ENCODE measurements at places on chromosomes 4 and X.

GRCh38 chr4:108589961-108590360, 30.4 kb upstream of the RPL34 start:
- no peak for DNase-seq

DNA sequence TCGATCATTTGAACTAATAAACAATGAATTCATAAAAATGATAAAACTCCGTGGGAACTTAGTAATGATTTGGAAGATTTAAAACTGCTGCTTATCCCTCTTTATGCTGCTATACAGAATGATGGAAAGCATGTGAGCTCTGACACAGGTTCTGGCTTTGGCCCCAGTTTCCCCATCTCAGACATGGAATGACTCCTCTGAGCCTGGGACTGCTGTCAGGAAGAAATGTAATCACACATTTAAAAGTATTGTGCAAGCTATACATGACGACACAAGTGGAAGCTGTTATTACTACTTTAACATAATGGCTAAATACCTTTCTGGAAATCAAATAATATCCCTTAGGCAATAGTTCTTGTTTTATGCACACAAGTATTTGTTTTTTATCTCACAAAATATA, 161.7 kb downstream of the DCHS2 start:
- DNase-seq, result no peak

DNA sequence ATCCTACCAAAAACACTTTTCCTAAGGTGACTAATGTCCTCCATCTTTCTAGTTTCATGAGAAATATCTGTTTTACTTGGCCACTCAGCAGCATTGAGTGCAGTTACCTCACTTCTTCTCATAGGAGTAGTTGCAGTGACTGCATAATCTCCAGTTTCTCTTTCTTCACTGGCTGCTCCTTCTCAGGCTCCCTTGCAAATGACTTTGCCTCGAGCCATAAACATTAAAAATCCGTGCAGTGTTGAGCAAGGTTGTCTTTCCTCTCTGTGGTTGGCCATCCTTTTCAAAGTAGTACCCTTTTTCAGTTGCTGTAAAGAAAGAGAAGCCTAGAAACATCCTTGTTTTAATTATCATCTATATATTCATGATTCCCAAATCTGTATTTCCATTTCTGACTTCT, 10.2 kb upstream of the PRKG2 start:
- no peak for DNase-seq

DNA sequence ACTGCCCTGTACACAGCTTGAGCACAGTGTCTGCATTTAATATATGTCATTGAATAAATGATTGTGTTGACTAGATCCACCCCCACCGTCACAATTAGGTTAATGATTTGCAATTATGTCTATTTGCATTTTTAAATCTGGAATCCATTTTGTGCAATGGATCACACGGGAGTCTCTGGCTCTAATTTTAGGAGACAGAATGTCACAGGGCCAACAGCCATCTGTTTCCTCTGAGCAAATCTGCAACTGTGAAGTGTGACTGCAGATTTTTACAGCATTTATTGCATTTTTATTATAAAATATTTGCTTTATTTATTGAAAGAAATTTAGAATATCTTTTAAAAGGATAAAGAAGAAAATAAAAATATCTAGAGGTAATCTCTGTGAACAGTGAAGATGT, 316.8 kb downstream of the HS3ST1 start:
- no peak for DNase-seq

DNA sequence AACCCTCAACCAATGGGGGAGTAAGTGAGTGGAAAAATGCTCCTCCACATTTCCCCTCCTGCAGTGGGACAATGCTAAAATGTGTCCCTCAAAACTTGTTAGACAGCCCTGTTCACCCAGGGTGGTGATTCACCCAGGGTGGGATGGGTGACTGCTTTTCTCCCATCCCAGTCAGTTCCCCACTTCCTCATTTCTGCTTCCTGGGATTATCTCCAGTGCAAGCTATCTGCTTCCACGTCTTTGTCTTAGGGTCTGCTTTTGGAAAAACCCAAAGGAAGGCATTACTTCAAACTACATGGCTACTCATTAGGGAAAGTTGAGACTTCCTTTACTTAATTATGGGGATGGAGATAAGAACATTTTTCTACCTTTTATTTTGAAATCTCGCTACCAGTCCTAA, 45.5 kb downstream of the ETNPPL start:
- DNase-seq, result no peak

- no peak for DNase-seq
Observed at GRCh38 chr4:151417164-151417571, 8.2 kb downstream of the FHIP1A start.

DNA sequence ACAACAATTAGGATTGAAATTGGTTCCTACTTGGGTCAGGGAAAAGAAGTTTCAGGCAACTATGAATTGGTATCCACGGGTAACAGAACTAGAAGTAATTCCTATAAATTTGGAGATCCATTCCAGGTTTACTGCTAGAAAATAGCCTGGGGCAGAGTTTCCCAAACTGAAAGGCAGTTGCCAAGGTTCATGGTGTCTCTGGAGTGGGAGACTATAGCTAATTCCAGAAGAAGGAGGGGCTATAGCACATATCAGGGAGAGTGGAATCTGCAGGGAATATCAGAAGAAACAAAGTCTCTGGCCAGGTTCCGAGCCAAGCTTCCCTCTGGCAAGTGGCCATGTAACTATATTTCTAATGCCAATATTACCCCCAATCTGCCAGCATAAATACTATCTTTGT, 166.3 kb downstream of the GALNTL6 start:
- DNase-seq, result no peak

DNA sequence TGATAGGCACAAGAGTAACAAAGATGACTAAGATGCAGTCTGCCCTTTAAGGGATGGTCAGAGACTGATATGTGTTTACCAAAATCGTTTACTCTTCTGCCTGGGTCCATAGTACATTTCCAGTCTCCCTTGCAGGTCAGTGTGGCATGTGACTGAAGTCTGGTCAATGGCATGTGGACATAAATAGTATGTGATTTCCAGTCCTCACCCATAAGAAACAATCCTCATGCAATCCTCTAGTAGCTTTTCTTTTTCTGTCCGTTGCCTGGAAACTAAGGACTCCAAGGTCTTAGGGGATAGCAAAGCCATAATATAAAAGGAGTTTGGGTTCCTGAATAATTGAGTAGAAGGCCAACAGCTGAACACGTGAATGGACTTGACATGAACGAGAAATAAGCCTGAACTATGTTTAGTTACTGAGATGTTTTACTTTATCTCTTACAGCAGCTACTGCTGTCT, 1.1 kb downstream of the SLC9B2 start:
- DNase-seq, result no peak

DNA sequence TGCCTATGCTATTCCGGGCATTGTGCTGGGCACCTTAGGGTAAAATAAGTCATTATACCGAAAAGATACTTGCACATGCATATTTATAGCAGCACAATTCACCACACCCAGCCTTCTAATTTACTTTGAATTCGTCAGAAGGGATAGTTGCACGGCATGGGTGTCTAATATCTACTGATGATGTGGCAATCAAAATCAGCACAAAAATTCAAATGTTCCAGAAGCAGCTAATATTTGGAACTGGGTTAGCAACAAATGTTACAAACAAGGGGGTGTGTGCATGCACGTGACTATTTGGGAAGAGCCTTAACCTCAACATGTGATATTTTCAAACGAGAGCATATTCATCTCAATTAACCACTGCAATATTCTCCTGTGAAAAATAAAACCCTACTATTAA, 79.7 kb upstream of the PRSS48 start:
- no peak for DNase-seq

GRCh38 chrX:134803551-134804183, 145.4 kb upstream of the PLAC1 start:
- no peak for DNase-seq

DNA sequence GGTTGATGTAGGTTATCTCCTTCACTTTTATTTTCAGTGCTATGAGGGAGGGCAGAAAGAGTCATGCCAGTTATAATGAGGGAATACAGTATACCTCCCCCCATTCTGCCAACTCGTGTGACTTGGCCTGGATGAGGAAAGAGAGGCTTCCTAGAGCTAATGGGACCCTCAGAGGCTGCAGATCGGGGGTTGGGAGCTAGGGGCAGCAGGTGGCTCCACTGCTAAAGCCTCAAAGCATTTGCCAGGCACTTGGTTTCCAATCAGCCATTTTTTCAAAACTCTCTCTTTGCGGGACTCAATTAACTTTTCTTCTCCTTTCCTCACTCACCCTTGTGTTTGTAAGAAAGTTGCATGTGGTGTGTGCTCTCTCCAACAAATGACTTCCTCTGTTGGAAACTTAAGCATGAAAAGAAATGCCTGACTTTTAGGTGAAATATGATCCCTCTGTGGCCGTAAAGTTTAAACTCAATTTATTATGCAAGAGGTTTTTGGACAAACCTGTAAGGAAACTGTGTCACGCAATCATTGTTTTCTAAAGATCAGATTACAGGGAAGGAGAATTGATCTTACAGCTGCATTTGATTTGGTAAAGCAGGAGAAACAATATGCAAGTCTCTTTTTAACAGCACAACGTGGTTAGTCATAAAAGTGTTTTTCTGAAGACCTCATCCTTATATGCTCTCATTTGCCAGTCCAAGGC, 7.0 kb downstream of the SFRP2 start:
- DNase-seq, result no peak

DNA sequence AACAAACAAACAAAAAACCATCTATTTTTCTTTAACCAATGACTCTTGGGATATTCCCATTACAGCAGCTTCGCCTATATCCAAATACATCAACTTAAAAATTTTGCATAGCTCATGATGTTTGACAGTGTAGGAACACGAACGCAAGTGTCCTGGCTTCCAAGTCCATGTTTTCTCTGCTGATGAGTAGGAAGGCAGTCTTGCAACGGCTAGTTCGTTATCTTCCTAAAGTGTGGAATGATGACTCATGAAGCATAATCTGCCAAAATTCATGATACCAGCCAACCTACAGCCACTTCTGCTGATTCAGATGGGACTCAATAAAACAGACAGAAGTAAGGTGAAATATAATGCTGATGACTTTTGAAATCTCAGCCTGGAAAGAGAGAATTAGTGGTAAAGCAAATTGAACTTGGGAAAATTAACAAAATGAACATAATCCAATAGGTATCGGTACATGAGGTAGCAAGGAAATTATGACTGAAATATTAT, 6.4 kb upstream of the SEPTIN11 start:
- DNase-seq, result no peak

GRCh38 chrX:8738588-8739189, 6.8 kb upstream of the ANOS1 start:
- DNase-seq, result peak; percentile 68

DNA sequence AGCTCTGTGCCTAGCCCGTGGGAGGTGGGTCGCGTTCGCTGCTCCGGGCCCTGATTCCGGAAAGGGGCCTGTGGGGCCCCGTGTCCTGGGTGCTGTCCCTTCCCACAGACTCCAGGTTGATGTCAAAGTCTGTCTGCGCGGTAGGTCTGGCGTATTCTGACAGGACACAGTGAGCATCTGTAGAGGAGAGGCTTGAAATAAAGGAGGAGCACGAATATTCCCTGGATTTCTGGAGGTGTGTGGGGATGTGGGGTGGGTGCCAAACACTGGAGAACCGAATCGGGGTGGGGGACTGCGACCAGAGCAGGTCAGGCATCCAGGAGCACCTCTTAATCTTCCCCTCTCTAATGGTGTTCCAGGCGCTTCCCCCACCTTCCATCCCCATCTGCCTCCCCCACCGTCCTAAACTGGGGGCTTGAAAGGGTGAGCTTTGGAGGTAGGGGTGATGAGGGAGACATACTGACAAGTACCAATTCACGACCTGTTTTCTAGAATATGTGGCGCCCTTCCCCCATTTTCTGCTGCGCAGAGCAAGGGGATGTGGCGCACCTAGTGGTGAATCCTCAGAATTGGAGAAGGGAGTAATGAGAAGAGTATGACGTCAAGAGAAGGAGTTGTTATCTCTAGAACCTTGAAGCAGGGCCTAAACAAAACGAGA, 877 bp downstream of the GPRASP1 start:
- peak; percentile 39 for DNase-seq

DNA sequence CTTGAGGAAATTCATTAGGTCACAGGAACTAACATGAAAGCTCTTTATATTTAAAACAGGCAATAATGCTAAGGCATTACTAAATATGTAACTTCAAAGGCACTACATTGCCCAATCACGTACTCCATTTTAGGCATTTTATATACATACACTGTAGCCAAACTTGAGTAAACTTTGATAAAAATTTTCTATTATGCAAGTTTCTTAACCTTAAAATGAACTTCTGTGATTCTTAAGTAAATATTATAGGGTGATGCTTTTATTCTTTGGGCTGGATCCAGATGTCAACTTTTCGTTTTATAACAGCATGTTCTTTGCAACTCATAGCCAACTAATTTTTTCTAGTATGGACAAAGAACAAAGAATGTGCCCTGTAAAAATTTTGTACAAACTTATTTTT, 28.3 kb upstream of the MAP9 start:
- no peak for DNase-seq

DNA sequence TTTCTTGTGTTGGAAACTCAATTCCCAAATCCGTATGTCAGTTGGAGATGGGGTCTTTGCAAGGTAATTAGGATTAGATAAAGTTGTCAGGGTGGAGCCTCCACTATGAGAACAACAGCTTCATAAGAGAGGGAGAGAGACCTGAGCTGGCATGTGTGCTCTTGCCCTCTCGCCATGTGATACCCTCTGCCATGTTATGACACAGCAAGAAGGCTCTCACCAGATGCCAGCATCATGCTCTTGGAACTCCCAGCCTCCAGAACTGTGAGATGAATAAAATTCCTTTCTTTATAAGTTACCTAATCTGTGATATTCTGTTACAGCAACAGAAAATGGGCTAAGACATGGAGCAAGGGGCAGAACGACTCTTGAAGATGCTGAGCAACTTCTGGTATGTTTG, 201.9 kb upstream of the BOD1L1 start:
- no peak for DNase-seq

GRCh38 chrX:49001521-49002090, 458 bp downstream of the GRIPAP1 start:
- DNase-seq, result peak; percentile 0

DNA sequence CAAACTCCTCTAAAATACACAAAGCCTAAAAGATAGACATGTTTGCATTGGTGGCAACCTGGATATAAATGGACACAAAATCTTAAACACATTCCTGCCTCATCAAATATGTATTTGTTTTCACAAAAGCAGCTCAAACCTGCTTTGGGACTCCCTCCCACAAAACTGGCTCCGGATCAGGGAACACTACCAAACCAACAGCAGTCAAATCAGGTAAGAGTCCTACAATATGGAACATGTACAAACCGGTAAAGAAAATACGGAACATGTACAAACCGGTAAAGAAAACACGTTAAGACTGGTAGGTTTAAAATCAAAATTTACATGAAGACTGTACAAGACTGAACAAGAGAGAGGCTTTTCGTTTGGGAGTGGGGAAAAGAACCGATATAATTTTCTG, 4.3 kb downstream of the AMTN start:
- no peak for DNase-seq

GRCh38 chrX:96703816-96704215, 19.2 kb downstream of the DIAPH2 start:
- no peak for DNase-seq

GRCh38 chr4:121119715-121120114, 44.4 kb downstream of the TNIP3 start:
- DNase-seq, result no peak

- no peak for DNase-seq
Observed at GRCh38 chr4:186169945-186170802, 21.2 kb upstream of the CYP4V2 start.

Data from midbrain (tissue), 1 donor.